ENCODE measurements at places on chromosomes 1 and 21.

- DNase-seq = no peak
These were observed 458.3 kb upstream of the BEND5 start for GRCh38 chr1:49234988-49235387.

GRCh38 chr1:94514095-94514727 is 27.3 kb downstream of the F3 start:
- DNase-seq = no peak

GRCh38 chr1:32232558-32233304 is 10.5 kb downstream of the EIF3I start:
- DNase-seq = no peak

DNA sequence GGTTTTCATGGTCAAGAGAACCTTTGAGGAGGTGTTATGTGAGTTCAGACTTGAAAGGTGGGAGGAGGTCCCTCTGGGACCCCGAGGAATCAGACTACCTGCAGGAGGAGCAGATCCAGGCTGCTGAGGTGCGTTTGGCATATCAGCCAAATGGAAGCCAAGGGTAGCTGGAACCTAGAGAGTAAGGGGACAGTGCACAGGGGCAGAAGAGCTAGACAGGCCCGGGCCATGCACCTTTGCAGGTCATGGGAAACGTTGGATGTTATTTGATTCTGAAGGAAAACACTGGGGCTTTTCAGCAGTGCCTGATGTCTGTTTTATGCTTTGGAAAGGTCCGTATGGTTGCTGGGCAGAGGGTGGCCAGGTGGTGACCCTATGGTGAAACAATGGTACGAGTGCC is 169.2 kb downstream of the PGBD5 start:
- DNase-seq = no peak

DNA sequence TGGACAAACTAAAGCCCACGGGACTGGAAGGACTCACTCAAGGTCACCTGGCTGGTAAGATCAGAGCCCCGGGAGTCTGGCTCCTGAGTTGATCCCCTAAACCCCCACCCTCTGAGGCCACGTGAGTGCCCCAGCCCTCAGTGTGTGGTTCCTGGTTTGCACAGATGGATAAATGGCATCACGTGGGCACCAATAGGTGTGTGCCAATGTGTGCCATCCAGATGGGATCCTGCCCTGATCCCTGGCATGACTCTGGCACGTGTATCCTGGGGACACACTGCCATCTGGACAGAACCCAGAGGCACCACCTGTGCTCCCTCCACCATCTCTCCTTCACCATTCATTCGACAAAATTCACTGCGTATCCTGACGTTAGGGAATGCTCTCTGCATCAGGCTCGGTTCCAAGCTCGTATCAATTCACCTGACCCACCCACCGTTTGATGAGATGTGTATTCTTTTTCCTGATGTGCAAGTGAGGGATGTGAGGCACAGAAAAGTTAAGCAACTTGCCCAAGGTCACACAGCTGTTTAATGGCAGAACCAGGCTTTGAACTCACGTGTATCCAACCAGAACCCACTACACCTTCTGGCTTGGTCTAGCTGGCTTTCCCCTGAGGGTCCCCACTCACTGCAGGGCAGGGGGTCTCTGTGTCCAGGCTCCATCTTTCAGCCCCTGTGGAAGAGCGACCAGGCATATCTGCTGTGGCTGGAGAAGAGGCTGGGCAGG is 49.8 kb upstream of the PAX7 start:
- no peak for DNase-seq

DNA sequence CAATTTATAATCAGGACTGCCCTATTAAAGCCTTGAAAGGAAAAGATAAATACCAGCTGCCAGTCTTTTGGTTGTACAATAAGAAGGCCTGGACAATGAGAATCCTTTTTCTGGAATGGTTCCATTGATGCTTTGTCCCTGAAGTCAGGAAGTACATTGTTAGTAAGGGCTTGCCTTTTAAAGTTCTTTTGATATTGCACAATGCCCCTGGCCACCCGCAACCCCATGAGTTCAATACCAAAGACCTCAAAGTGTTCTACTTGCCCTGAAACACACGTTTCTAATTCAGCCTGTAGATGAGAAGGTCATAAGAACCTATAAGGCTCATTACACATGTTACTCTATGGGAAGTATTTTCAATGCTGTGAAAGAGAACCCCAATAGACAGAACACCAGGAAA is 112.1 kb downstream of the OLFM3 start:
- no peak for DNase-seq

DNA sequence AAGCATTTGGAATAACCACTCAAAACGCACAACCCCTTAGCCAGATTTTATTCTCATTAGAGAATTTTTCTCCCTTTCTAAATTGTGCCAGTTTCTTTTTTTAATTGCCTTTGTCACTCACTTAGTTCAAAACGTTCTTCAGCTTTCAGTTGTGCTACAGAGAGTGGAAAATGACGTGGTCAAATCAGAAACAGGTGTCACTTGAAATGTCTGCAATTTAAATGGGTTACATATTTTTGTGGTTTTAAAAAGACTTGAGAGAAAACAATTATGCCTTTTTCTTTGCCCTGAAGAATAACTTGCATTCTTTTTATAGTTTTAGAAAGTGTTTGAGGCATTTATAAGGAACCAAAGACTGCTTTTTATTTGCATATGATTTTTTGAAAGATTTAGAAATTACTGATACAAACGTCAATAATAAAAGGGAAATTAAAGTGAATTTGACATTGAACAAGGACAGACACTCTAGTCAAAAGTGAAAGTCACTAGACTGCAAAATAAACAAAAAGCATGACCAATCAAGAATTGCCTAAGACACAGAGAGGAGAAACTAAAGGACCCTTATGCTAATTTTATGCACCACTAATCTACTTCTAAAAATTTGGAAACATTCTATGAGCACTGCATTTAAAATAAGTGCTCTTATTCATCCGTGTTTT is 191.0 kb downstream of the TPR start:
- no peak for DNase-seq

DNA sequence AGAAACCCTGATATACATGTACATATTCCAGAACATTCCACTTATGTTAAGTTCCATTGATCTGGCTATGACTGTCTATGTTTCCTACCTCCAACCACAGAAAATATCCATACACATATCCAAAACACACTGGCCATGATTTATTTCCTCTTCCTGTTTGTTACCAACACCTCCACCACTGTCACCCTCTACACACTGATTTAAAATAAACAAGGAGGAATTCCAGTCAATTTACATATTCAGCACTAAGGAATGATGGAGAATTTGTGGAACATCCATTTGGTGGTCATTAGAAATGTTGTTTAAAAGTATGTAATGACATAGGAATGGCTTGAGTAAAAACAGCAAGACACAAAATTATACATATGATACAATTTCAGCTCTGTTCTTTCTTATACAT is 5.5 kb upstream of the STX6 start:
- DNase-seq = no peak

- DNase-seq = no peak
These were observed 456.1 kb downstream of the AJAP1 start for GRCh38 chr1:5110508-5110907.

All from posterior cingulate gyrus (tissue), 11 donors.